ENCODE measurements at places on chromosomes 3 and 15.

DNA sequence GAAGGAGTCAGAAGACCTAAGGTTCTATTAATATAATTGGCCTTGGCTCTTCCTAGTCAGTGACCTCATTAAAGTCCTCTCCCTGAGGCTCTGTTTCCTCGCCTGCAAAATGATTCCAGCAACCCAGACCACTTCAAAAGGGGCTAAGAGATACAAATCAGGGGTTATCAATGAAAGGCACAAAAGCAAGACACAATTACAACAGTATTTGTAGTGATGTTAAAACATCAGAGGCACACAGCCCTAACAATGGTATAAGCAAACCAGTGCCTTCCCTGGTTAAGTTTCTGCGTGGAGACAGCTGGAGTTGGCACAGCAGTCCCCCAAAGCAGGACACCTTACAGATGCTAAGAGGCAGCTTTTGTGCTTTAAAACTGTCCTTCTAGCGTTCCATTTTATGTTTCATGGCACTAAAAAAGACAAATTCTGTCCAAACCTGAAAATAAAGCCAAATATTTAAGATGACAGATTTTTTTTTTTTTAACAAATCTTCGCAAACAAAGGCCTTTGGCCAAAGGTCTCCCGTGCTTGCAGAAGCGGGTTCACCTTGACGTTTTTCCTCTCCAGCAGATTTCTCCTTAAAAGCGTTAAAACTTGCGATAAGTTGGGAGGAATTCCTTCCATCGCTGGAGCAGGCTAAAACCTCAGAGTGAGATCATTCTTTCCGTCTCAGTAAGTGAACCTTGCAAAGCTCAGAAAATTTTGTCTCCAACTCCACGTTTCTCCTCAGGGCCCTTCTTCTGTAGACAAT is 999 bp downstream of the ZNF280D start:
- no peak for DNase-seq

GRCh38 chr3:132709761-132710160 is 12.4 kb downstream of the NPHP3 start:
- no peak for DNase-seq

DNA sequence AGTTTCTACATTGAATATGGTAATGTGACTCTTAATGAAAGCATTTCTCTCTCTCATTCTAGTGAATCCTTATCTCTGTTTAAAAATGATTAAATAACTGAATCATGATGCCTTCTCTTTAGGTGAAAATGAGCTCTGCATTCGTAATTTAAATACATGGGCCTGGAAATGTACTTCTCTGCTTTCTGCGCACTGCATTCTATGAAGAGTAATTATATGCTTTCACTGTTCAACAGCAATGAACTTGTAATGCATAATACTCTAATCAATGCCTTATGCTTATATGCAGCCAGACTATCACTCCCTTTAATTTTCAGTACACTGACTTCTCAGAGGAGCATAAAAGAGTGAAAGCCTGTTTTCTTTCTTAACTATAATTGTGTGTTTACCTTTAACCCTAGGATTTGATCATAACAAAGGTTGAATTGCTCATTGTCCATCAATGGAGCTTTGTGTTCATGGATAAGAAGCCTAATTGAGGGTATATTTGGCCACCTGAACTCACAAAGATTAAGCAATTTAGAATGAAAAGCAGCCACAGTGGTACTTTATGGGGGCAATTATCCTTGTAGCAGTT is 330.8 kb upstream of the PDZRN3 start:
- no peak for DNase-seq

GRCh38 chr15:40424483-40425115 is 16.2 kb upstream of the BAHD1 start:
- no peak for DNase-seq

GRCh38 chr3:175274474-175275218 is 415.5 kb downstream of the NAALADL2 start:
- DNase-seq: no peak

DNA sequence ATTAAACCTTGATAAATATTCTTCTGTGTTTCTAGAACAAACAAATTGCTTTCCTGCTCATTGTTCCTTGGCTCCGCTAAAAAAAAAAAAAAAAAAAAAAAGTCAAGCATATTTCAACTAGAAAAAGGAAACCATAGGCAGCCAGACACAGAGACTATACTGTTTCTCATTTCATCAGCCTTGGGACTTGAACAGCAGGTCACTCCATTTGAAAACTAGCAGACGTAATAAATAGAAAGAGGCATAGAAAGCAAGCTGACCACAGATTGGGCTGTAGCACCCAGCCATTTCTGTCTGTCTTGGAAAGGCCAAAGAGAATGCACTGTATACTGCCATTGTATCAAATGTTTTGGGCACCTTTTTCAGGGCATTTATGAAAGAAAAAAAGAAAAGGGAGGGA is 697.1 kb downstream of the NLGN1 start:
- no peak for DNase-seq

- no peak for DNase-seq
Observed at GRCh38 chr3:152400887-152401286, 132.2 kb downstream of the MBNL1 start.

DNA sequence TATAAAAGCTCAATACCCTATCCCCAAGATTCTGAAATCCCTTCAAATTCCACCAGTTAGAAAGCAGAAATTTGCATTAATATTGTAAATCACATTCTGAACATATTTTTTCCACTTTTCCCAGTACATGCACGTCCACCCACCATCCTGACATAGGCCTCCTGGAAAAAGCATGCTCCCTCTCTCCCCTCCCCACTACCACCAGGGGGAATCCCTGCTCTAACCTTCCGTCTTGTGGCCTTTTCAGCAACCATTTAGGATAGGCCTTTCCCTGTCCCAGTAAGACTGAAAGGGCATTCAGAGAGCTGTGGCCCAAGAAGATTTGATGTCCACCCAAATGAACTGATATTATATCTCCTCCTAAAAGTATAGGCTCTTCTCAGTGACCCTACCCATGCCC is 182.1 kb downstream of the ARRDC4 start:
- no peak for DNase-seq

DNA sequence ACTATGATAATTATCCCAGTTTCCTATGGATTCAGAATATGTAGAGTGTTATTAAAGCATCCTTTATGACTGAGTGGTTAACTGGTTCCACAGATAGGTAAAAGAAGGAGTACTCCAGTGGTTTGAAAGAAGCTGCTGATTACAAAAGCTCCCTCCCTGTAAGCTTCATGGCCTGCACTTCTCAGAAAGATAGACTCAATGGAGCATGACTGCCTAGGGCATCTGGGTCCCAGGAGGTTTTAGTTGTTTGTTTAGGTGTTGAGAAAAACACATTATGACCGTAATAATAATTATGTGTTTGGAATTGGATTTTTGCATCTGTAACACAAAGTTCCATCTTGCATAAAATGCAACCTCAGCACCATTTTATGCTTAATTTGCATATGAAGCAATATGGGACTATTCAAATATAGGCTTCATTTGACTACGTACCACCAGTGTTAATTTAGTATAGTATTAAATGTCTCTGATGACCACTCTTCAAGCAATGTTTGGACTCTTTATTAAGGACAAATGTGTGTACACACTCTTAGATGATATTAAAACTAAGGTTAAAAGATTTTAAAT is 121.1 kb downstream of the ROBO2 start:
- DNase-seq: no peak

GRCh38 chr15:58438956-58439355 is 7.2 kb downstream of the LIPC start:
- no peak for DNase-seq

DNA sequence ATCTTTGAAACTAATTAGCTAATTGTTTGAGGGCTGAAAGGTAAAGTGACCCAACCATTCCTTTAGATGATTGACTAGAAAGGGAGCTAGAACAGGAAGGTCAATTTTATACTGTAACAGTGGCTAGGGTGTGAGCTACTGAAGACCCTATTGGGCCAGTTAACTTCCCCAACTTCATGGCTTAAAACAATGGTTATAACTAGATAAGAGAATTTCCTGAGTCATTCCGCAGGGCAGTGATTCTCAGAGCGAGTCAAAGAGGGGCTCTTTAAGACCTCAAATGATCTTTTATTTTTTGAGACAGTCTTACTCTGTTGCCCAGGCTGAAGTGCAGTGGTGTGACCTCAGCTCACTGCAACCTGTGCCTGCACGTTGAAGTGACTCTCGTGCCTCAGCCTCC is 33.7 kb upstream of the TTBK2 start:
- DNase-seq: no peak

GRCh38 chr3:72727172-72727571 is 121.1 kb downstream of the SHQ1 start:
- no peak for DNase-seq

- no peak for DNase-seq
Observed at GRCh38 chr3:88611826-88612326, 462.1 kb downstream of the C3orf38 start.

DNA sequence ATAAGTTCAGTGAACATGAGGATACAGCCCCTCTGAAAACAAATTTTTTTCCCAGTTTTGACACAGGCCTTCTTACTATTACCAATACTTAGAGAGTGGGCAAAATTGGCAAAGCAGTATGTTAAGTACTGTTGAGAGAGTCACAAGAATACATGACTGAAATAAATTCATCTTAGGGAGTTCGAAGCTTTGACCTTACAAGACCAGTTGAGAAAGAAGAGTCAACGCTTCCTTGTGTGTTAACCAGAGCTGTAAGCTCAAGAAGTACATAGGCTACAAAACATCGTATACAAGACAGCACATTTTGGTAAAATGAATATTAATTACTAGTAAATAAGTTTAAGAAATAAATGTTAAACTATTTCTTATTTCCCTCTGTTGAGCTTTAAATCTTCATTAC is 164.4 kb upstream of the RORA start:
- DNase-seq: no peak

DNA sequence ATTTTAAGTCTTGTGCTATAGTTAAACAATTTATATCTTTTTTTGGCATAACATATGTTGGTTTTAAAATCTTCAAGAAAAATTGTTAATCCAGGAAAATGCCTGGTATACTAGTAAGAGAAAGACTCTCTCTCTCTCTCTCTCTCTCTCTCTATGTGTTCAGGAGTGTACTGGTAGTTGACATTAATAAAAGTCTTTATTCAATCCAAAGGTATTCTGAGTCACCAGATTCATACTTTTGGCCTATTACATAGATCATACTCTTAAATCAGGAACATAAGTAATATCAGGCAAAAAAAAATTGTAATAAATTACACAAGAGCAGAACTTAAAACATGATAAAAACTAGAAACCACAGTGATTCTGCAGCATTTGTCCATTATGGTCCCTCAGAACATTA is 70.2 kb downstream of the TFG start:
- DNase-seq: no peak

GRCh38 chr15:96422125-96422524 is 91.6 kb downstream of the NR2F2 start:
- DNase-seq: no peak

DNA sequence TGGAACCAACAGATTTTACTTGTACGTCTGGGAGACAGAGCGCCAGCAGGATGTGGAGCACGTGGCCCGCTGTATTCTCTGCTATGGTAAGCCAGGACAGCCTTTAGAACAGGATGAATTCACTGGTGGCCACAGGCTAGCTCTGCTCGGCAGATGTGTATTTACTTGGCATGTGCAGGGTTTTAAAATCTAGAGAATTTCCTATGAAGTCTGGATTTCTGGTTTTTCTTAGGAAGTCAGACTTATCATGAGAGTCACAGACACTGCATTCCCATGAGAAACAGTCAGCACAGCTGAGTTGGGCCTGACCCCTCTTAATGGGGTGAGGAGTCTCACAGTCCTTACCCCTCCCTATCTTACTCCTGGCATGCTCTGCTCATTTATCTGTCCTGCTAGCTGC is 84.6 kb upstream of the COL6A5 start:
- no peak for DNase-seq

GRCh38 chr15:69612112-69612511 is 159.5 kb downstream of the RPLP1 start:
- DNase-seq: no peak

- no peak for DNase-seq
Observed at GRCh38 chr3:53715815-53716483, 130.3 kb downstream of the CHDH start.

DNA sequence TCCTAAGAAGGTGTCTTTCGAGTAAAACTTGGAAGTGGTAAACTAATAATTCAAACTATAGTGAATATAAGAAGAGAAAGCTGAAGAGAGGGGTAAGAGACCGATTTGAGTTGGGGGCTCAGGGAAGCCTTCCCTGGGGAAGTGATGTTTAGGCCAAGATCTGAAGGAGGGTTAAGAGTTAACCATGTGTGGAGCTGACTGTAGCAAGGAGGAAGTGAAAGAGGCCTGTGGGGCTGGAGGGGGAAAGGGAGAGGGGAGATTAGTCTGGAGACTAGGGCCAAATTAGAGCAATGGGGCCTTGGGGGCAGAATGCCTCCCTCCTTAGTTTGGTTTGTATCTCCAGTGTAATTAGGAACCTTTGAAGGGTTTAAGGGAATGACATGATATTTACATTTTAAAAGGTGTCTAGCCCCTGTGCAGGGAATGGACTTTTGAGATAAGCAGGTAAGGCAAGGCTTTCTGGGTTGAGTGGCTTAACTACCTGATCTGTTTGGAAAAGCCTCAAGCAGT is 2.2 kb downstream of the ZNF592 start:
- DNase-seq: no peak

- DNase-seq: no peak
Observed at GRCh38 chr3:188497021-188497420, 343.1 kb downstream of the LPP start.

GRCh38 chr3:66692042-66692765 is 191.4 kb upstream of the LRIG1 start:
- no peak for DNase-seq

GRCh38 chr3:89699229-89699628 is 591.8 kb downstream of the EPHA3 start:
- no peak for DNase-seq

DNA sequence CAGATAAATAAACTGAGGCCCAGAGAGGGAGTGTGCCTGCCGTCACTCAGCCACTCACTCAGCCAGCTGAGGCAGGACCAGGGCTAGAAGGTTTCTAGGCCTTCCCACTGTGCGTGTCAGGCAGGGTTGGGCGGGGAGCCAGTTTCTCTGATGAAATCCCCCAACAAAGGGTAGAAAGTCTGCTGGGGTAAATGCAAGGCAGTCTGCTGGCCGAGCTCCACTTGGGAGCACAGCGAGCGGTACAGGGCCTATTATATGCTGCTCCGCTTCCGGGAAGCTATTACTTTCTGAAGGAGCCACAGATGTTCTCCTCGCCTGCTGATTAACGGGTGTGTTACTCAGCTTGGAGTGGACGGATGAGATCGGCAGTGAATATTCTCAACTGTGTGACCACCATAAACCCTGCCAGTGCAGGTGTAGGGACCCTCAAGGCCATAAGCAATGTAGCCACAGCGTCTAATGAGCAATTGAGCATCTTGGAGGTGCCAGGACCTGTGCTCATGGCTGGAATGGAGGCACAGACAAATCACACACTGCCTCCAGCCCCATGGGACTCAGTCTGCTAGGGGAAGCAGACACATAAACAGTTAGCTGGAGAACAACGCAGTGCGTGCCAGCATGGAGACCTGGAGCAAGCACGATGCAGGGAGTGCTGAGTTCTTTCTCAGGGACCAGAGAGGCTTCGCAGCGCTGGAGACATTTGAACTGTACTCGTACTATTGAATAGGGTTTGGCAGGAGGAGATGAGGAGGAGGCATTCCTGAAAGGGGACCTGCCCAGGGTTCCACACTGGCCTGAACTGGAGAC is 42.1 kb downstream of the CORO2B start:
- no peak for DNase-seq
